ENCODE measurements at places on chromosomes 3 and 15.

DNA sequence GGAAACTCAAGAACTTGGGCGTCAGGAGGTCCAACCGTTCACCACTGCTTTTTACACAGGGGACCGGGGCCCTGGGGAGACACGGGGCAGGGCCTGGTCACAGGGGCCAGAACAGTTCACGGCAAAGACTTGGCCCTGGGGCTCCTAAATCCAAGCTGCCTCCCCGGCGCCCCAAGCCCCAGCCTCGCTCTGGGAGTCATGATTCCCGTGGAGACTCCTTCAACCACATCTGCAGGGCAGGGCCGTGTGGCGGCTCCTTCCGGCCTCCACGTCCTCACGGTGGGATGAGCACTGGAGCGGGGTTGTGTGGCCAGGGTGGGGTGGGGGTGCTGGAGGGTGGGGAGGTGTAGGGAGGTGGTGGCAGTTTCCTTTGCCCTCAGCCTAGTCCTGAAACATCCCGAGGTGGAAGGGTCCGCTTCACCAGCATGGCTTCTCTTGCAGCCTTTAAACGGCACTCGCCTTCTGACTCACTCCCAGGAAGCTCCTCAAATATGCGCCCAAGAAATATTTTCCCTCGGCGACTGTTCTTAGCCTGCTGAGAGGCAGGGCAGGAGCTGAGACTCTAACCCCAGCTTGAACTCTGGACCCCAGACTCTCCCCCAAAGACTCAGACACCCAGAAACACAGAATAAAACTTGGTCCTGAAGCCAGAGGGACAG is 1.8 kb downstream of the MUC4 start:
- no peak for DNase-seq

DNA sequence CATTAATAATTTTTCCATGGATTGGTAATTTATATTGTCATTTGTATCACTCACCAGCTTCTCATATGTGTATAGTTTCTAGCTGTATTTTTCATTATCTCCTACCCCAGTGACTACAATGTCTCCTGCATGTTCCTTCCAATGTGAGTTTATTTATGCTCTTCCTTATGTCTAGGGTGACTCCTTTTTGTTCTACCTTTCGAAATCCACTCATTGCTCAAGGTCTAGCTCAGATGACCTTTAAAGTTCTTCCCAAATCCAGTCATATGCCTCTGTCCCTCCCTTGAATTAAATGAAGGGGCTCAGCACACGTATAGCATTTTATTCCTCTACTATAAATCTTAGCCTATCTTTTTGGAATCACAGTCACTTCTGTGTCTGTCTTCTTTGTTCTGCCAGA is 53.0 kb downstream of the TMEM45A start:
- no peak for DNase-seq

- no peak for DNase-seq
Observed at GRCh38 chr3:147412261-147412916, 3.2 kb downstream of the ZIC1 start.

DNA sequence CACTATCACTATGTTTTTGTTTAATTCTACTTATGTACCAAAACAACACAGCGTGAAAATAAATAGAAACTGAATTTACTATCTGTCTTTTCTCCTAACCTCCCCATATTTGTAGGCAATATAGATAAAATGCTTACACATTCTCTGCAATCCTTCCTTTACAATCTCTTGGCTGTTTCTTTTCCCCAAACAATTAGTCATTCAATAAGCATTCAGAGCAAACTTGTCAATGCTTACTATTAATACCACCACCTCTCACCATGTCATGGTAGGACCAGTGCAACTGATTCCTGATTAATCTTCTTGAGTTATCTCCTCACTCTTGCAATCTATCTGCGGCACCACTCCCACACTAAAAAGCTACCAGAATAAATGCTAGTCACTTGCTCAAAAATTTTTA is 74.0 kb upstream of the TTBK2 start:
- DNase-seq = no peak
